Psoas muscle (tissue), 8 donors: ENCODE measurements at places on chromosomes 2 and 18. TPM values are rescaled to one million over a fixed set of nuclear protein-coding genes. Genes with fewer than 3 reads are reported as not detected.

REG1B gene
- 0.52 TPM for total RNA-seq

CELF4 gene
- total RNA-seq = 0.28 TPM

CNDP2 gene
- total RNA-seq = 41.4 TPM

CCL20 gene
- total RNA-seq = not detected

ASTL gene
- not detected for total RNA-seq
